ENCODE measurements at places on chromosomes 1 and 21.

DNA sequence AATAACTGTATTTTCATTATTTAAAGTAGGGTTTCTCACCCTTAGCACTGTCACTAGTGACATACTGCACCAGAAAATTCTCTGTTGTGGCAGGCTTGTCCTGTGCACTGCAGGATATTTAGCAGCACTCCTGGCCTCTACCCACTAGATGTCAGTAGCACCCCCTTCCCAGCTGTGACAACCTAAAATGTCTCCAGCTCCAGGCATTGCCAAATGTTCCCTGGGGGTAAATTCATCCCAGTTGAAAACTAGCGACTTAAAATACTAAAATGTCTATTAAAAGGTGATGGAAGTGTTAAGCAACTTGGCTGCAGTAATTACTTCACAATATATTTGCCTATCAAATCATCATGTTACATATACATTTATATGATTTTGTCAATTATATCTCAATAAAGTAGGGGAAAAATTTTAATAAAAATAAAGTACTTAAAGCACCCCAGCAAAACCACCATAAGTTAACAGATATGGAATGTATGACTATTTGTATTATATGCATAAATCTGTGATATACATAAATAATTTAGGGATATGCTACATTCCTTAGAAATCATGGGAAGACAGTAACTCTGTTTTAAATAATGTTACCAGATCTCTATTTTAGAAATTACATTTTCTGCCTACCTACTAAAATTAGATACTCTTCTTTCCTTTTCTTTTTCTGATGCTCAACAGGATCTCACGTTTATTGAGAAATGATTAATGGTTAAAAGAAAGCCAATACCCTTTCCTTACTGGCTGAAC, 74.6 kb downstream of the ARID4B start:
- DNase-seq, result peak; percentile 56

- DNase-seq, result no peak
Measured at GRCh38 chr1:232662910-232663309, 33.0 kb upstream of the SIPA1L2 start.

GRCh38 chr1:13820055-13820454, 120.1 kb downstream of the PRDM2 start:
- DNase-seq, result no peak

DNA sequence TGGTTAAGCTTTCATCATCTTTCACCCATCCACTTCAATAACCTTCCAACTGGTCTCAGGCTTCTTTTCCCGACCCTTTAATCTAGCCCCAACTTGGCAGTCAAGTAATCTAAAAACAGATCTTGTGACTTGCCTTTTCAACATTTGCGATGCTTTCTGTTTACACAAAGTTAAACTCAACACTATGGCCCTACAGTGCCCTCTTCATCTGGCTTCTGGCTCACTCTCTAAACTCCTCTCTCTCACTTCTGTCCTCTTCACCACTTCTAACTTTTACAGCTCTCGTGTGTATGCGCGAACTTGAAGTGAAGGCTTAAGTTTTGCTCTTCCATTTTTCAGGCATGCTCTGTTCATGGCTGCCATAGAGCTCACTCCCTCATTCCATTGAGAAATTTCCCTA, 1122.3 kb upstream of the ADGRL2 start:
- DNase-seq, result no peak

- DNase-seq, result no peak
Measured at GRCh38 chr1:6208723-6209660, 3.1 kb downstream of the RNF207 start.

GRCh38 chr1:44909901-44910544, 67.0 kb upstream of the PTCH2 start:
- no peak for DNase-seq

GRCh38 chr1:112991402-112992120, 35.6 kb upstream of the SLC16A1 start:
- DNase-seq, result no peak

GRCh38 chr1:23444104-23444533, 19.6 kb upstream of the TCEA3 start:
- no peak for DNase-seq

DNA sequence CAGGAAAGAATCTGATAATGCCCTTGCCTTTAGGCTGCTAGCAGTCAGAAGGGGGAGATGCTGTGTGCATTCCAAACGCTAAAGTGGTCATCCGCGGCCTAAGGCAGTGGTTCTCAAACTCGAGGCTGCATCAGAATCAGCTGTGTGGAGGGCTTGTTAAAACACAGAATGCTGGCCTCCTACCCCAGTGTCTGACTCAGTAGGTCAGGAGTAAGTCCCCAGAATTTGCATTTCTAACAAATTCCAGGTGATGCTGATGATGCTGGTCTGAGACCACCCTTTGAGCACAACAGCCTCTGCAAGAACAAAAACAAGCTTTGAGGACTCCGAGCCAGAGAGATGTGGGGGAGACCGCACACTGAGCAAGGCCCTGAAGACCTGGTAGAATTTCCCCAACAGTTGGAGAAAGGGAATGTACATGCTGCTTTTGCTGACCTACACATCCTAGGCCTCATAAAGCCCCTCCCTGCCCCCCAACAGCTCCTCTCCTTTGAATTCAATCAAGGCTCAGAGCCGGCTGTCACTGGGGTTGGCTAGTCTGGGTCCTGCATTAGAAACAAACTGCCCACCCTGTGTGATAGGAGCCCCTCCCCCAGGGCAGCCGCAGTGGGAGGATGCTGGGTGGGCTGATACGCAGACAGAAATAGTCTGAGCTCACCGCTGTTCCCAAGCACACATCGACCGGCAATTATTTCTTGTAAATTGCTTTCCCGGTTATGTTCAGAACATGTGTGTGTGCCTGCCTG, 27.1 kb downstream of the SHISAL2A start:
- no peak for DNase-seq

GRCh38 chr1:235971020-235971419, 93.9 kb downstream of the NID1 start:
- DNase-seq, result no peak

- no peak for DNase-seq
Measured at GRCh38 chr1:61130338-61131000, 48.1 kb downstream of the NFIA start.

GRCh38 chr21:36567216-36567885, 87.4 kb upstream of the CLDN14 start:
- no peak for DNase-seq

- no peak for DNase-seq
Measured at GRCh38 chr1:55726994-55727393, 511.8 kb upstream of the USP24 start.

- DNase-seq, result no peak
Measured at GRCh38 chr1:170017478-170017877, 57.0 kb downstream of the KIFAP3 start.

GRCh38 chr1:247487057-247487456, 29.2 kb upstream of the OR2B11 start:
- DNase-seq, result no peak

DNA sequence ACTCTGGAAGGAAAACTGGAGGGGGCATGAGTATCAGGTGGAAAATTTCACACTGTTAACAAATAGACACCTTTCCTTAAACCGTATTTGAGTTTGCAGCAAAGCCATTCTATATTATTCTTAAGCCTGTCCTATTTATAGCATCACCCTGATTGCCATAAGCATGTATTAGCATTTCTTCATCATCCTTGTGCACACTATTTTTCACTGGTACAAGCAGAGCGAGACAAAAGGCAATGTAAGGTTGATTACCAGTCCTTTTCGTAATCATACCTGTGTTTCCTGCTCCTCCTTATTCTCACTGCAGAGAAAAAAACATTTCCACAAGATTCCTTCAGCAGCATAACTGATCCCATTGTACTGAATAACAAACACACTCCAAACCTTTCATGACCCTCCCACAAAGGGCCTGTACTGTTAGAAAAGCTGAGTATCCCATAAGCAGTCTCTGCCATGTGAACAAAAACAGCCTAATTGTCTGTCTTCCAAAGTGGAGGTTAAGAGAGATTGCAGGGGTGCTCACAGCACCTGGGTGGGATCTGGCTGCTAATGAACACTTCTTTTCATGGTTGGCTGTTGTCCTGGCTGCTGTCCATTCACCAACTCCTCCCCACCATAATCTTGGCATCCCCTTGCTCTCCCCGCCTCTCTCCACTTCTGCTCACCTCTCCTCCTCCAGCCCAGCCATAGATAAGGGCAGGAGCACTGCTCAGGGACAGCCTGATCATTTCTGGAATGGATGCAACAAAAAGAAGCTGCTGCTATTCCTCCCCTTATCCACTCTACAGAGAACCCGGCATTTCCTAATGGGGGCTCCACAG, 30.4 kb downstream of the VTCN1 start:
- no peak for DNase-seq

GRCh38 chr21:32574946-32575925, 10.1 kb downstream of the TCP10L start:
- DNase-seq, result no peak

GRCh38 chr21:39902986-39903385, 35.7 kb downstream of the PCP4 start:
- DNase-seq, result no peak

- no peak for DNase-seq
Measured at GRCh38 chr1:23559985-23560741, 862 bp upstream of the ID3 start.

DNA sequence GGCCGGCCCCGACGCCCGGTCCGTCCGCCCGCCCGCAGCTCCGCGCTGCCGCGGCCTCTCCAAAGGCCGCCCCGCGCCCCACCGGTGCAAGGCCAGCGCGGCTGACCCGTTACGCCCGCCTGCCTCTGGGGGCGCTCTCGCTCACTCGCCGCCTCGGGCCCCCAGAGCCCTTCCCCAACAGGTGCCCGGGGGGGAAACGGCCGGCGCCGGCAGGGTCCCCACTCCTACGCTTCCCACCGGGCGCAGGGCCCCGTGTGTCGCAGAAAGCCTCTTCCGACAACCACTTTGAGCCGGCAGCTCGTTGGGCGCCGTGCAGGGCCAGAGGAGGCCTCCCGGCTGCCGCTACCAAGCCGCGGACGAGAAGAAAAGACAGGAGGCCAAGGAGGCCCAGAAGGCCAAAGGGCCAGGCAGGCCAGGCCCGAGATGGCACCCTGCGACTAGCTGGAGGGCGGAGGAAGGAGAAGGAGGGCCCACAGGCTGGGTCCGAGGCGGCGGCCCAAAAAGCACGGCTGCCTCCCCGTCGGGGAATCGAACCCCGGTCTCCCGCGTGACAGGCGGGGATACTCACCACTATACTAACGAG, 64.9 kb upstream of the FCGR2A start:
- DNase-seq, result no peak

GRCh38 chr1:248897412-248898337, 8.4 kb upstream of the PGBD2 start:
- DNase-seq, result no peak

DNA sequence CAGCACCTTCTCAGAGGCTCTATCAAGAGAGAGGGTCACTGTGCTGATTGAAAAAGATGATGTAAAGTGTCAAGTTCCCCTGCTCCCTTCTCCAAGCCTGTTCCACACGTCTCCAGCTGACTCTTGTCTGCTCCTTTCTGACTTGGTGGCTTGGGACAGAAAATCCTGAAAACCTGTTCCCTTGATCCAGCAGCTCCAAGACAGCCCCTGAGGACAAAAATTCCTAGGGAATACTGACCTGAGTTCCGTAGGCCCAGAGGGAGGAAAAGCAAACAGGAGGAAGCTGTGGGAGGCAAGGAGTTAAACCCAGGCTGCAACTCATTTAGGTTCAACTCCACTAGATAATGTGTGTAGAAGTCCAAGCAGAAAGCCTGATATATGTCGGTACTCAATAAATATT, 42.1 kb upstream of the ATP2B4 start:
- DNase-seq, result no peak

DNA sequence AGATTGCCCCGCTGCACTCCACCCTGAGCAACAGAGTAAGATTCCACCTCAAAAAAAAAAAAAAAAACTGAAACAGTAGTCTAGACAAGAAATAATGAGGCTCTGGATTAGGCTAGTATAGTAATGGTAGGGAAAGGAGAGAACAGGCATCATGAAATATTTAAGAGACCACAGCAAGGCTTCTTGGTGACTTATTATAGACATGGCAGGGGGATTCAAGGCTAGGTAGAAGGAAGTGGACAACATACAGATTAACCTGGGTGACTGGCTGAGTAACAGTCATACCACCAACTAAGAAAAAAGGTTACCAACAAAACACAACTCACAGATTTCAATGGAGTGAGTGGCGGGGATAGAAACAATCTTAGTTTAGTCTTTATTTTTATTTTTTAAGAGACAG, 8.3 kb downstream of the NVL start:
- DNase-seq, result no peak

- no peak for DNase-seq
Measured at GRCh38 chr1:202844935-202845334, 34.2 kb downstream of the PCAT6 start.

DNA sequence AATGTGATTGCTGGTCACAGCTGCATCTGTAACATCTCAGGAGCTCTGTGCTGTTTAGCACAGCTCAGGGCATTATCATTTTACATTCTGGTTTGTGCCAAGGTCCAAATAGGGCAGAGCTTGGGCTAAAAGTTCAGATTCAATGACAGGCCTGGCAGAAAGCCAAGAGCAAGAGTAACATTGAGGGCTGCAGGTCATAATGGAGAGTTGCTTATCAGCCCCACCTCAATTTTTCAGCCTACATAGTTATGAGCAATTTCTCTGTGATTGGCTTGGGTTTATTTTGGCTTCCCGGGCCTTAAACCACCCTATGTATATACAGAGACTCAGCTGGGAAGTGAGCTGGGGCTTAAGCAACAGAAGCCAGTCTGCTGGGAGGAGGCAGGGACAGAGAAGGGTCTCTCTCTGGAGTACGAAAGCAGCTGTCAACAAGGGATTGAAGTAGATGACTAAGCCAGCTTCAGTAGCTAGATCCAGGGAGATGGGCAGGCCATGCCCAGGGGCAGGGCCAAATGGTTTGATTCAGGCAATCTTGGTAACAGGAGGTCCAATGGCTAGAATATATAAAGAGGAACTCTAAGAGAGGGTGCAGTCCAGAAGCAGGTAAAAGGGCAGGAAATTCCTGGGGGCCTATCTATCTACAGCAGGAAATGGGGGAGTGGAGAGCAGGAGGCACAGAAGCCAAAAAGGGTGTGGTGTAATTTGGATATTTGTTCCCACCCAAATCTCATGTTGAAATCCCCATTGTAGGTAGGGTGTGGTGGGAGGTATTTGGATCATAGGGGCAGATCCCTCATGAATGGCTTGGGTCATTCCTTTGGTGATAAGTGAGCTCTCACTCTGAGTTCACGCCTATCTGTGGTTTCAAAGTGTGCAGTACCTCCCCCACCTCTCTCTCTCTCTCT, 49.0 kb downstream of the BRINP2 start:
- no peak for DNase-seq

DNA sequence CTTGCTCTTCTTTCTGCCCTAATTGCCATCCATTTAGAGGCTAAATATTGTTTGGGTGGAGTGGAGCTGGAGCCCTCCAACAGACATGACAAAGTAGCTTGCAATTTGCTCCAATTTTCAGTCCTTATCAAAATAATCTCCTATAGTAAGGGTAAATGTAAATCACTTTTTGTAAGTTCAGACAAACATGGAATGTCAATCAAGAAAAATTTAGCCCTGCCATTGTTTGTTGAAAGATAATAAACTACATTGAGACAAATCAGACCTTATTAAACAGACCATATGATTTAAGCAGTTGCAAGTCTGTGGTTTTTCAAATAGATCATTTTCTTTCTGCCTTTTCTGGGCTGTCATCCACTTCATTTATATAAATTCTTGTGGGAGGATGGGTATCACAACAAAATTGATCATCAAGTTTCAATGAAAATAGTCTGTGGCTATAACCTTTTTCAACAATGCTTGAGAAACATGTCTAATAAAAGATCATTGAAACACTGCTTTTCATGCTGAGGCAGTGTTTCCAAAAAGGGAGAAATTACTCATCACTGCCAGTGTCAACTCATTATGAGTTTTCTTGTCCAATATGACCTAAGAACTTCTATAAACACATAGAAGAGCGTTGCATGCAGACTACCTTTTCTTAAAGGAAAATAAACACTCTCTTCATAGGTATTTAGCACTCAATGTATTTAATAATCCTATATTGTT, 1152.0 kb upstream of the B3GALT2 start:
- DNase-seq, result peak; percentile 24
